BE2C (cell line): ENCODE measurements at places on chromosomes 16 and 17.

GRCh38 chr17:82627405-82627804 lies 20.8 kb downstream of the WDR45B start:
- no peak for DNase-seq

DNA sequence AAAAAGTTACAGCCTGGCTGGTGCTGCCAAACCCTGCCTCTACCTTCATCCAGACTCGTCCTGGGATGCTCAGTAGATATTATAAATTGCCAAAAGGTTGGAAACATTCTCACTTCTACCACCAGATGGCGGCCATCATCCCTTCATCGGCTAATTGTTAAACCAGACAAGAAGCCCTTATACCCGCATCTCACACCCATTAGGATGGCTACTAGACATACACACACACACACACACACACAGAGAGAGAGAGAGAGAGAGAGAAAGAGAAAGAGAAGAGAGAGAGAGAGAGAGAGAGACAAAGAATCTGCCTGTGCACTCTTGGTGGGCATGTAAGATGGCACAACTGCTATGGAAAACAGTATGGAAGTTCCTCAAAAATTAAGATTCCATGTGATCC lies 15.0 kb upstream of the SCIMP start:
- DNase-seq = peak; percentile 44

GRCh38 chr17:28193241-28193640 lies 125.8 kb upstream of the TMEM97 start:
- no peak for DNase-seq

DNA sequence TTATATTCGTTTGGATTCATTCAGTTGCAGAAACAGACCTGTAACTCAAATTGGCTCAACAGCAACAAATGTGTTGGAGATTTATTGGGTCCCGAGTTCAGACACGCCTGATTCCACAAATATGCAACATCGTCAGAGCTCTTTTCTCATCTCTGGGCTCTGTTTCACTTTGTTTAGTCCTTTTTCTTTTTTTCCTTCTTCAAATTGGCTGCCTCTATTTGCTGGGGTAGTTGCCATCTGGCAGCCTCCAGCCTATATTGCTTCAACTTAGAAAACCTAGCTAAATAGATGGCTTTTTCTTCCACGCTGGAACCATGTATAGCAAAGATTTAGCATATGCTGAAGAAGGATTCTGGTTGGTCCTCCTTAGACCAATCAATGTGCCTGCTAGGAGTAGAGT lies 398.5 kb downstream of the RBFOX1 start:
- DNase-seq = no peak

DNA sequence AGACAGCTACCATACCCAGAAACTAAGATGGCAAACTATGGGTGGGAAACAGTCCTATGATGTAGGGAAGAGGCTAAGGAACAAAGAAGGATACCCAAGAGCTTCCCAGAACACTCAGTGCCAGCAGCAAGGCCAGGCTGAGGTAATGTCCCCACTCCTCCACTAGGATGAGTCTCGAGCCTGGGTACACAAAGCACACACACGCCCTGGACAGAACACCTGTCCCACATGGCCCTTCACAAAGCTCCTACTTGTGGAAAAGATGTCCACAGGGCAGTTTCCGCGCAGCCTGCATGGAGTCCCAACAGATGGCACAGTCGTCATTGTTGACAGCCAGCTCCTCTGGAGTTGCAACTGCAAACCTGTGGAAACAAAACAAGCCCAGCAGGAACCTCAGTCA lies 23.9 kb downstream of the AMFR start:
- peak; percentile 55 for DNase-seq

- no peak for DNase-seq
Observed at GRCh38 chr17:80512233-80512632, 32.4 kb upstream of the RPTOR start.

- no peak for DNase-seq
Observed at GRCh38 chr17:61689610-61690180, 98.7 kb upstream of the NACA2 start.

DNA sequence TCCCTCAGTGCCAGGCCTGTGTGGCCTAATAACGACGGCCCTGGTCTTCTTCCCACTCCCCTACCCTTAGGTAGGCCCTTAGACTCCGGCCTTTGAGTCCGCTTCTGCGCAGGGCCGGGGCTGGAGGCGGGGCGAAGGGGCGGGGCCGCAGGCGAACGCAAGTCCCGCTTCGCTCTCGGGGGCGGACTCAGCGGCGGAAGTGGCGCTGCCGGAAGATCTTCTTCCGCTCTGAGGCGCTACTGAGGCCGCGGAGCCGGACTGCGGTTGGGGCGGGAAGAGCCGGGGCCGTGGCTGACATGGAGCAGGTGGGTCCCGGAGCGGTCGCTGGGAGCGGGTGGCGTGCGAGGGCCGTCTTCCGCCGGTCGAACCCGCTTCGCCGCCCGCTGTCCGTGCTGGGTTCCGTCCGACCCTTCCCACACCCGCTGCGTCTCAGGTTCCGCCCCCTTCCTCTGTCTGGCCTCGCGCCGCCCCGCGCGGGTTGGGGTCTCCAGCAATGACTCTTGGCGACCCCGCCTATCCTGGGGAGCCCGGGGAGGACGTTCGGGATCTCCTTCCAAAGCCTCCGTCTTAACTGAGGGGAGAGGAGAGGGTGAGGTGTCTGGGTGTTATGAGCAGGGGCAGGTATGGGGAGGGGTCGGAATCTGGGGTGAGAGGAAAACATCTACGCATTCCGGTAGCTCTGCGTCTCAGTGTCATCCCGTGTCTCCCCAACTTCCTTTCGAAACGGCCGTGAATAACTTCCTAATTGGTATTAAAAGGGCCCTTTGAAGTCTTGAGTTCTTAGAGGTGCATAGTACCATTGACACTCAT lies at the start of gene STARD3:
TSS of gene STARD3 (plus strand) at position 218 of the 810 bp plus-strand sequence. CDS start 16,388 bp downstream, outside the sequence.
- peak; percentile 94 for DNase-seq

DNA sequence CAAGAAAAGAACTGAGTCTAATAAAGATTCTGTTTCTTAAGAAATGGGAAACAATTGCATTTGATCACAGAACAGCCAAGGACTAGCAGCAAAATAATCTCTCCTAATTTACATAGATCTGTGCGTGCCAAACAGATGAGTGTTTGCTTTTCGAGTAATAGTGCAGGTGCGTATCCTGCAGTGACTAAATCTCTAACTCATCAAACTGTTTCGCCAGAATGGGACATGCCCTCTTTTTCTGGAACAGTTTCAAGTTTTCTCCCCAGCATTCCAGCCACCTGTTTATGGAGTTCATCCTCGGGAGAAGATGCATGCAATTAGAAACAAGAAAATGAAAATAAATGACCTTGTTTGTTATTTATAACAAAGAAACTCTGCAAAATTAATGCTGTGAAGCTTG lies 5.7 kb upstream of the TOX3 start:
- no peak for DNase-seq

DNA sequence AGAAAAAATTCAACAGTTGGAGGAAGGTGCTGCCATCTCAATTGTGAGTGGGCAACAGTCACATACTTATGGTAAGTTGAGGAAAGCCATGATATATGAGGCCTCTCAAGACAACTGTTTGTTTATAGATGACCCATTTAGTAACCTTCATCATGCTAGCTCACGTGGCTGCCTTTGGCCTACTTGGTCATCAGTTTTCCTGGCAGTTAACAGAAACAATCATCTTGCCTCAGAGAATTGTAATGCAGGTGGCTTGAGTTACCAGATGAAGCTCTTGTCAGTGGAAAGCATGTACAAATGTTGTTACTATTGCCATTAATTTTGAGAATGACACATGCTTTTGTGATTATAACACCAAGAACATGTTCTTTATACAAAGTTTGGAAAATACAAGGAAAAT lies 14.7 kb downstream of the TPPP3 start:
- DNase-seq = no peak

DNA sequence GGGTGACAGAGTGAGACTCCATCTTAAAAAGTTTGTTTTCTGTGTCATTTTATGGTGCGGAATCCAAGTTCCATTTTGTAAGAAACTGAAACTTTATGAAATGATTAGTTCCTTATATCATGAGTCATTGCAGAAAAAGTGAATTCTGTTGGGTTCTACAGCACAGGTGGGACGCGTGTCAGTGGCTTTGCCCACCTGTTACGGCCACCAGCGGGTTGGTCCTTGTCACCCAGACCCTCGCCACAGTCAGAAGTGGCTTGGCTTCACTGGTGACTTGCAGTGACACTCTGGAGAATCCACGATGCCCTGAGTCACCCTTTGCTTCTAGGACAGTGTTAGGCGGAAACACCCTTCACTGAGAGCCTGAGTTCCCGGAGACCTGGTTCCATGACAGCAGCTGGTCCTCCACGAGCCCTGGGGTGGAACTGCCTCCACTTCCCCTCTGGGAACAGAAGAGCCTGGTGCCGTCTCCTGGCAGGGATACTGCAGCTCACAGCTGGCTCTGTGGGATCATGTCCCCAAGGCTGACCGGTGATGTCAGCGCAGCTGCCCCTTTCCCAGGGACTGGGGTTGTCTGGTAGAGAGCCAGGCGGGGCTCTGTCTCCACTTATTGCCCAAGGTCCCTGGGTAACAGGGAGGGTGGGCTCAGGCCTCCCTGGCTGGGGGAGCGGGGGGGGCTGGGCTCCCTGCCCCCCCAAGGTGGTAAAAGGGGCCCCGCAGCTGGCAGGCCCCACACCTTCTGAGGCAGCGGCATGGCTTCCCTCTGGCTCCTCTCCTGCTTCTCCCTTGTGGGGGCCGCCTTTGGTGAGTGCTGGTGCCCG lies at the start of gene CTRB1:
TSS of gene CTRB1 (plus strand) at position 733 of the 821 bp plus-strand sequence. CDS start at position 753, 20 bp downstream.
- DNase-seq = no peak

- DNase-seq = no peak
Observed at GRCh38 chr16:66290431-66290830, 76.1 kb upstream of the CDH5 start.

GRCh38 chr17:67747681-67748235 lies 30.0 kb downstream of the NOL11 start:
- DNase-seq = no peak

DNA sequence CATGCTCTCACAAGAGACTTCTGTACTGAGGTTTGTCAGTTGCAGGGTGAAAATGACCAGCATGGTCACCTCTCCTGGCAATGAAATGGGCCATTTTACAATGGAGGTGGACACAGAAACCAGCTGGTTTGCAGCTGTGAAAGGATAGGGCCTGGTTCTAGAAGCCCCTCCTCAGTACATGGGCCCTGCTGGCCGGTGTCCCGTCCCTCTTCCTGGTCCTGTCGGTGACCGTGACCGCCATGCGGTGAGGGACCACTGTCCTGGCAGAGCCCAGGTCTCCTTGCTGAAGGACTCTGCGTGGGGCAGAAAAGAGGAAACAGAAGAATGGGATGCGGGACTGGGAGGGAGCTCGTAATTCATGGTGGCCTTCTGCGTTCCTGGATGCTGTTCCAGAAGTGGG lies 76.0 kb upstream of the ZNF423 start:
- no peak for DNase-seq

DNA sequence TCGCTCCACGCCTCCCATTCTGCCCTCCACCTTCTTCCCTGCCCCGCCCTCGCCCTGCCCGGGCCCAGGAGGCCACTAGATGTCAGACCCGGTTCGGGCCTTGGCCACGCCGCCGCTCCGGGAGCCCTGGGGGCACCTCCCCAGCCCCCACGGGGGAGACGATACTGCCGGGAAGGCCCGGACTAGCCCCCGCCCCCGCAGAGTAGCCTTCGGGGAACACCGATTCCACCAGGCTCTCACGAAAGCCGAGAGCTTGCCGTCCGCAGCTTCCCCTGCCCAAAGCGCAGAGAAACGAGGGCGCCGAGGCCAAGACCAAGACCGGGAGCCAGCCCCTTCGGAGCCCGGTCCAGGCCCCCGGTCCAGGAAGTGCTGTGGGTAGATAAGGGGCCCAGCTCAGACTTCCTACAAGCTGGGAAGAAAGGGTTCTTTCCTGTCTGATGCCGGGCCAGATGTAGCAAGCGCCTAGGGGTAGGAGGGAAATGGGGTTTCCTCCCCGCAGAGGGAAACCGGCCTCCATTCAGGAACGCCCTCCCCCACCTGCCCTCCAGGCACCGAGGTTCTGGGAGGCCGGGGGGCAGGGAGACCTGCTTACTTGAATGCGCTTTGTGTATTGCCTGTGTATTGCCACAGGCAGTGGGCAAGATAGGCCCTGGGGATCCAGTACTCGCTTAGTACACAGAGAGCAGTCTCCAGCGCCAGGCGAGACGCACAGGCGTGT lies 806 bp upstream of the CYB561 start:
- DNase-seq = peak; percentile 89

DNA sequence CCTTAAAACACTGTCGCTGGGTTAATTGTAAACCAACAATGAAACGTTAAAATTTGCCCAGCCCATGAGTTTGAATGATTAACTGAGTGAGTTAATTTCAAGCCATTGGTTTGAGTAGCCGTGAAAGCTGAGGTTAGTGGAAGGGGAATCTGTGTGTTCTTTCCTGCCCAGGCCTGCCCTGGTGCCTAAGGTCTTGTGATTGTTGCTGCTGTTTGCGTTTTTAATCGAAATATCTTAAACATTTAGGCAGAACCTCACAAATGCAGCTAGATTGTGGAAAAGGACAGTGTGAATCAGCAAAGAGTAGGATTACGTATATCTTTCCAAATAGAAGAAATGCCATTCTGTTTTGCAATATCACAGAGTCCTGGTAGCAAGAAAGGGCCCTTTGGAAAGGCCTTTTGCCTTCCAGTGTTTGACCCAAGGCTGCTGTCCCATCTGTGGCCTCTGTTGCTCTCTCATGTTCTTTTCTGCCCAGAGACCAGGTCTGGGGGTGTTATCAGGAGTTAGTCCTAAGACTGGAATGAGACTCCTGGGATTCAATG lies 113.8 kb downstream of the MSI2 start:
- DNase-seq = no peak

DNA sequence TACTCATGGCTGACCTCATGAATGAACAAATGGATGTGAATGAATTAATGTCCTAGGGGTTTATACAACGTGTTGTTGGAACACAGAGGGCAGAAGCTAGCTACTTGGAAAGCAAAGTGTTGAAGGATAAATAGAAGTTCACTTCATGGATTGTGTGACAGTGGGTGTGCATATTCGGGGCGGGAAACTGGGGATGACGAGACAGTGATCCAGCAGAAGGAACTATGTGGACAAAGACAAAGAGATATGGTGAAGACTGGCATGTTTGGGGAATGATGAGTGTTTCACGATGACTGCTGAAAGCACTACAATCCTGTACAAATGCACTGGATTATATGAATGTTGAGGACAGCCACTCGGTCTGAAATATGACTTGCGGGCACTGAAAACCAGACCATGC lies 250.5 kb upstream of the C16orf82 start:
- no peak for DNase-seq

DNA sequence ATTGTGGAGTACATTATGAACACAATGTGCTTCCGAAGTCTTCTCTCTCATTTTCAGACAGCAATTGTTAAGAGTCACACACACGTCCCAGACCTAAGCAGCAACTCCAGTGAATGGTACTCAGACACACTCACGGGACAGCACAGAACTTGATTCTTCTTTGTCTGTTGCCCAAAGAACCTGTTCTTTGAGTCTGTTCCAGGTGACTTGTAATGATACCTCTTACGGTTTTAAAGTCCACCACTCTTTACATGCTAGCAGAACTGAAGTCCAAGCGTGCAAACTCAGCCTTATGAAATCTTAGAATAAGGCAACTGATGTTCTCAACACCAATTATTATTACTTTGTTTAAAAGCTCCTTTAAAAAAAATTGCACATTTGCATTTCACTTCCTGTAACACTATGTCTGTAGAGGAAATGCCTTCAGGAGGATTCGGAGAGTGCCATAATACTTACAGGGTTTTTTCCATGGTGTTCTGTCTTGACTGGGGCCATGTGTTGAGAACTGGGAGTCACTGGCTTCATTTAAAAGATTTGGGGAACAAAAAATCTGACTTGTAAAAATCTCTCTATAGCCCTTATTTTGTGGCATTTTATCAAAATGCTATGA lies 48.1 kb downstream of the MARF1 start:
- DNase-seq = no peak

GRCh38 chr16:19926449-19927390 lies 42.1 kb upstream of the GPRC5B start:
- no peak for DNase-seq
